ENCODE measurements at places on chromosomes 16 and 17.
A peak's percentile ranks its signal among the peaks of the same experiment; 100 is the strongest.

DNA sequence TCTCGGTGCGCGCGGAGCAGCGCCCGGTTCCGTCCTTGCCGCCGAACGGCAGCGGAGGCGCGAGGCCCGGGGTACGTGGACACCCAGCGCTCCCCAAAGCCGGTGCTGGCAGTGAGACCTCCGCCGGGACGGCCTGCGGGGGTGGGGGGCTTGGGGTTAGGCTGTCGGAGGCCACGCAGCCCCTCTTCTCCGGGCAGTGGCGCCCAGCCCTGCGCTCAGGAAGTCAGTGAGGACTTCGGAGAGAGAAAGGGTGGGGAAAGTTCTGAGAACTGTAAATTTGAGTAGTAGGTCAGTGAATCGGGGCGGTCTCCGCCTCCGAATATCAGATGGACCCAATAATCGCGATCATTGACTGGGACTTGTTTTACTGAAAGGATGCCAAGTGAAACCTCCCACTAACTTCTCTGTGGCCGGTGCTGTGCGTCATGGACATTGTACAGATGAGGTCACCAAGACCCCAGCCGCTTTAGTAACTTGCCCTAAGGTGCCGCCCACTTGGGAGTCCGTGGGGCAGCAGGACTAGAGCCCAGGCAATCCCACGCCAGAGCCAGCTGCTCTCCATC, 468 bp downstream of the IL4R start:
- peak; percentile 85 for DNase-seq

- no peak for DNase-seq
Observed at GRCh38 chr16:29975811-29976511, 2.3 kb downstream of the TAOK2 start.

DNA sequence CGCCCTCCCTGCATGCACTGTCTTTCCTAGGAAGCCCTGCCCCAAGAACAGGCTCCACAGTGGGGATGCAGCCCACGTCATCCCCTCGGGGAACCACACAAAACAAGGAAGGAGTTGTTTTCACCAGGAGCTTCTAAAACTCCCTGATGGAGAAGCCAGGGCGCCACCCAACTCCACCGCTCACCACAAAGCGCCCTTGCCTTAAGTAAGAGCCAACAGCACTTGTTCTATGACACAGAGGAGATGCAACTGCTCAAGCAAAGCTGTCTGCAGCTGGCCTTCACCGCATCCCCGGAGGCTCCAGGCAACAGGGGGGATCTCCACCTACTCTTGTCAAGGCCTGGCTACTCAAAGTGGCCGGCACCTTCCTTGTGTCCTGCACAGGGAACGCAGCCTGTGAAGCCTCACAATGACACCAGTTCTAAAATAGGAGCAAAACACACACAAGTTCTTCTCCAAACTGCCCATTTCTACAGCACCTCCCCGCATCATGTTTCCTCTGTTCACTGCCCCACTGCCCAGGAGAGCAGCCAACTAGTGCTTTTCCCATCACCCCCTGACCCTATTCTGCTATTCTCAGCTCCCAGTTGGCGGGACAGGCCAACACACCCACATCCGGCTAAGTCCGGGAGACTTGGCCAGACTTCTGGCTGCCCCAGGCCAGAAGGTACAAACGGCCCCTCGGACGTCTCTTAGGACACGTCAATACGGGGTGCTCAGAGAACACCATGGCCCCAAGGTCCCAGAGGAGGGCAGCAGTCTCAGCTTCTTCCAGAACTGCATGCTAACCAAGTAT, 24.2 kb downstream of the MPG start:
- no peak for DNase-seq

GRCh38 chr17:79591014-79591590, 19.7 kb downstream of the RBFOX3 start:
- no peak for DNase-seq

- DNase-seq: peak; percentile 60
Observed at GRCh38 chr17:37828651-37829124, 83.8 kb upstream of the HNF1B start.

- peak; percentile 70 for DNase-seq
Observed at GRCh38 chr17:35244341-35245195, 1.7 kb downstream of the SLFN5 start.

DNA sequence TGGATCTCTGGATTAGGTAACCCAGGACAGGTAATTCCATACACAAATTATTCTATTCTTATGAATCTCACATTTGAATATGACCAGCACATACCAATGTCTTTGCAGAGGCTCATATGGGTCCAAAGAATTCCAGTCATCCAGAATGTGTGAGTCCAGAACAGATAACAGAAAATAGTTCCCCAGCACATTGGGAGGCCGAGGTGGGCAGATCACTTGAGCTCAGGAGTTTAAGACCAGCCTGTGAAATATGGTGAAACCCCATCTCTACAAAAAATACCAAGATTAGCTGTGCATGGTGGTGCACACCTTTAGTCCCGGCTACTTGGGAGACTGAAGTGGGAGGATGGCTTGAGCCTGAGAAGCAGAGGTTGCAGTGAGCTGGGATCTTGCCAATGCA, 26.9 kb downstream of the HYDIN start:
- no peak for DNase-seq

- peak; percentile 87 for DNase-seq
Observed at GRCh38 chr16:58022601-58023371, 2.8 kb upstream of the MMP15 start.

DNA sequence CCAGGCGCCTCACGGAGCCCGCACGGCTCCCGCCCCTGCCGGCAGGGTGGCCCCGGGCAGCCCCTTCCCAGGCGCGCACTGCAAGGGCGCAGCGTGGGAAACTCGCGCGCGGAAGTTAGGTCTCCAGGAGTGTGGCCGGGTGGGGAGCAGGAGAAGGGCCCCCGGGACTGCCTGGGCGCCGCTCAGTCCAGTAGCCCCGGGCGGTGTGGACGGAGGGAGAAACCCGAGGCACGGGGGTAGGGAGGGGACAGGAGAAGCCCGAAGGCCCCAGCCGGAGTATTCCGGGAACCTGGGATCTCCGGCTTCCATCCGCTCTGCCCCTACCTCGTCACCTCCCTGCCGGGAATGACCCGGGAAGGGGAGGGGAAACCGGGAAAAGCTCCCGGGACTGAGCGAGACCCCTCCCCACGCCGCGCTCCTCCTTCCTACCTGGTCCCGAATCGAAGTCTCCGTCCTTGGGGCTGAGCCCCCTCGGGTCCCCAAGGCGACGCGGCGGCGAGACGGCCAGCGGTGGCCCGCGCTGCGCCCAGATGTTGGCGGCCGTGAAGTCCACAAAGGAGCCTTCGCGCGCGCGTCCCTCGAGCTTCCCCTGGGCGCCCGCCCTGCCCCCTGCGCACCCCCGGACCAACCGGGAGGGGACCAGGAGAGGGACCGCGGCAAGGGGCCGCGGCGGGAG, 418 bp downstream of the SOCS3 start:
- peak; percentile 57 for DNase-seq

DNA sequence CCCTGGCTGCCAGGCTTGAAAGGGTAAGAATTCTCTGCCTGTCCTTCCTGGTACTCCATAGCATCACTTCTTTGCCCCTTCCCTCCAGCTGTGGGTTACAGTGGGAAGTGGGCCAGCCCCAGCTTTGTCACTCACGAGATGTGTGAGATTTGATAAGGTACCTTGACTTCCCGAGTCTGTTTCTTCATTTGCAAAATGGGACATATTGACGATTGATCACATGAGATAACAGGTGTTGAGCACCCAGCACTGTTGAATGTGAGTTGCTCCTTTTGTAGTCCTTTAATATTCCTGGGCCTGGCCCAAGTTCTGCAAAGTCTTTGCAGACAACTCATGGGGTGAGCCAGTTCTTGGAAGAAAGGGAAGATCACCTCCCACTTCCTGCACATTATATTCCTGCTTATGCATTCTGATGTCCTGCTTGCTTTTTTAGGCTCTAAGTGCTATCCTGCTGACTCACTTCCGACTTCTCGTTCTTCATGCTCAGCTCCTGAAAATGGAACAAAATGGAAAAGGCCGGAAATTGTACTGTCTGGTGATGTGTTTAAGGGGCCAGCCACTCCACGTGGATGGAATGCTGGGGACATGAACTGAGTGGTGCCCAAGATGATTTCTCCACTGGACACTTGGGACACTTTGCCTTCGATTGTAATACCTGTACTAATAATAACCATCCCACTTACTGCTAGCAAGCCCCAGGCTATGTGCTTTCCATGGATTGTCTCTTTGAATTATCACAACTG, 8.3 kb upstream of the NLK start:
- DNase-seq: peak; percentile 67

DNA sequence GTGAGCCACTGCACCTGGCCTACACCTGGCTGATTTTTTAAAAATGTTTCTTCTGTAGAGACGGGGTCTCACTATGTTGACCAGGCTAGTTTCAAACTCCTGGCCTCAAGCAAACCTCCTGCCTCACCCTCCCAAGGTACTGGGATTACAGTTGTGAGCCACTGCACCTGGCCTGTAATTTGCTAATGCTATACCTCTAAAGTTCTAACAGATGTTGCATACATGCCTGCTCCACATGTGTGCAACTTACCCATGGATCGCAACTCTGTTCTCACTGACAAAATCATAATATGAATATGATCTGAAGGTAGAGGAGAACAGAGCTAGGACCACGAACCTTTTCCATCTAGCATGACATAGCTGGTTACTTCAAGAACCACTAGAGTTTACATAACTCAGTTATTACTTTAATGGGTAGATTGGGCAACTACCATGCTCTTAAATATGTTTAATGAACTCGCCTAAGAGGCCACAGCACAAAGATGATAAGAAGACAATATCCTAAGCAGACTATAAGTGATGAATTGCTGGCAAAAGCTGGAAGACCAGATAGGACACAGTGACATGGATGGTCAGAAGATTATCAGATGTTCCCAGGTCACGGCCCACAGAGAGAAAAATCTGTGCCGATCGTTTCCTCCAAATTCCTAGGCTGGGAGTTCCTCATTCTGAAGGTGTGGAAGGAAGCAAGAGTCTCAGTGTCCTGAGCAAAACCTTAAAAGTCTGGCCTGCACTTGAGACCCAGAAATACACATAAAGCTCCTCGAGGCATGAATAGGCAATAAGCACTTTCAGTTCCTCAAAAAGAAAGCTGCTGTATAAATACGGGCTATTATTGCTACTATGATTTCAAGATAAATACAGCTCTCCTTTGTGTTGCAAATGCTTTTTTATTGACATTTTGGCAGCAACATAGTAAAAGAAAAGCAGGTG, 53.6 kb upstream of the ICAM2 start:
- no peak for DNase-seq

GRCh38 chr16:27275394-27275793, 6.8 kb upstream of the NSMCE1 start:
- DNase-seq: no peak

DNA sequence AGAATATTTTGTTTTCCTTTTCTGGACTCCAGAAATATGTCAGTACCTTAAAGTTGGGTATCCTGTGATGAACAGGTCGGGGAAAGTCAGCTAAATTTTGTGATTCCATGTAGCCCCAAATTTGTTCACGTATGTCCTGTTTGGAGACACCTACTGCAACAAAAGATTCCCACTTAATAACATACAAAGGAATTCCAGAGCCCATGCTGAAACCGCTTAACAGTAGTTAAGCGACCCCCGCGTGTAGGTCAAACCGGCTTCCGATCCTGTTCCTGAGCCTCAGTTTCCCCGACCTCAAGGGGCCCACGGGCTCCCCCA, 477 bp downstream of the MTHFSD start:
- DNase-seq: no peak

DNA sequence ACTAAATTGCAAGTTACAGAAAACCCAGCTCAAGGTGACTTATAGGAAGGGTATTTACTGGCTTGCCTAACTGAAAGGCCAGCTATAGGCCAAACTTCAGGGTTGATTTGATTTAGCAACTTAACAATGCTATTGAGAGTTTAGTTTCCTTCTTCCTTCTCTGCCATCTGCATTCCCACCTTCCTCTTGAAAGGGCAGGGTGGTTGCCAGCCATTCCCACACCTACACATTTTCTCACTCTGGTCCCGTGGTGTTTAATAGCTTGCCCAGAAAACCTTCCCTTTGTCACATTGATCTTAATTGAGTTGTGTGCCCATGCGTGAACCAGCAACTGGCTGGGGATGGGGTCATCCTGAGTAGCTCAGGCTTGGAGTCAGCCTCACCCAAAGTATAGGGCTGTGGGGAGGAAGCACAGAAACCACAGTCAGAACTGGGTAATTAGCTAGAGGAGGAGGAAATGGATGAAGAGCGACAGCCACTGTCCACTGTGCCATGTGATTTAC, 194.7 kb downstream of the SPECC1 start:
- no peak for DNase-seq

GRCh38 chr17:44608727-44609435, 47.4 kb upstream of the MEIOC start:
- no peak for DNase-seq

- DNase-seq: no peak
Observed at GRCh38 chr16:89248196-89248982, 30.9 kb downstream of the ZNF778 start.

- DNase-seq: no peak
Observed at GRCh38 chr16:66442502-66443268, 15.6 kb downstream of the BEAN1 start.

DNA sequence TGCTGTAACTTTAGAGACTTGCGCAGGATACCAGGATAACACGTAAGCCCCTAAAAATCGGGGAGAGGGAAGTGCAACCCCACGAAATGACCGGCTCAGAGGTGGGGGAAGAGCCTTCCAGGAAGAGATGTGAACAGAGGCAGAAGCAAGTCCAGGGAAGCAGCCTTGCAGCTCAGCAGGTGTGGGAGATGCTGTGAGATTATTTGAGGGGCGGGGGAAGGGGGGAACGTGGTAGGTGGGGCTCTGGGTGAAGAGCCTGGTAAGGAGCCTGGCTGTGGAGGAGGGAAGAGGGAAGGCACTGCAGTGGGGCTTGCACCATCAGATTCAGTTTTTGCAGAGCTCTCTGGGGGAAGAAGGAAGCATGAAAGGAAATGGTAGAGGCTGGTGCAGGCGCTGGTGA, 95.4 kb upstream of the CACNG5 start:
- no peak for DNase-seq

GRCh38 chr17:36682773-36683172, 81.4 kb downstream of the MRM1 start:
- DNase-seq: no peak

DNA sequence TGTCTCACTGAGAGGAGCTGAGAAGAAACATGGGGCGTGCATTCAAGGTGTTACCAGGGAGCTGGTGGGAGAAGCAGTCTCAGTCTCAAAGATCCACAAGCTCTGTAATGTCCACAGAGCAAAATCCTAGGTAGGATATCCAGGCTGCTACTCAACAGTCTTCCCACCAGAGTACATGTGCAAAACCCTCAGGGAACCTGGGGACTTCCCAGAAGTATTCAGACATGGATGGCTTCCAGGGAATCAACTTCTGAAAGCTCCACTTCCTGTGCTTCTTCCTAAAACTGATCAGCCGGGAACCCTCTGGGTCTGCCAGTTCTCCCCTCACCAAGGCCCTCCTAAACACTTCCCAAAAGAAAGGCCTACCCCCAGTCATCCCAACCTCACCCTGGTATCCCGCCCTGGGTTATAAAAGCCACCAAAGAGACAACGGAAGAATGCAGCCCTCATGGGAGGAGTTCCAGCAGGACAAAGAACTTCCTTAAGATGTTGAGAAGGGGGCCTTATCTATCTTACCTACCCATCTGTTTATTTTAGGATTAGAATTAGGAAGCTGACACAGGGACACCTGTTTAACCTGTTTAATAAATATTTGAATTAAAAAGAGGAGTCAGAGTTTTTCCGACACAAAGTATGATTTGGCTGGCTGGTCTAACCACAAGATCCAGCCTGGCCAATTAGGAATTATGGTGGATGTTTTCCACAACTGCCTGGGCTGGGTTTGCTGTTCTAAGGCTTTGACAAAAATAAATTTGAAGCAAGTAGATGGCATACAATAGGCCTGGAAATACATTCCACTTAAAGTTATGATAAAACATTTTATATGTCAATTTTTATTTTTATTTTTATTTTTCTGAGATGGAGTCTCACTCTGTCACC, 37.0 kb downstream of the CUEDC1 start:
- DNase-seq: peak; percentile 44

Measured in AG20443 (cell line).